Cerebellar cortex (tissue), 1 donor: ENCODE measurements at places on chromosomes 16 and 17.

DNA sequence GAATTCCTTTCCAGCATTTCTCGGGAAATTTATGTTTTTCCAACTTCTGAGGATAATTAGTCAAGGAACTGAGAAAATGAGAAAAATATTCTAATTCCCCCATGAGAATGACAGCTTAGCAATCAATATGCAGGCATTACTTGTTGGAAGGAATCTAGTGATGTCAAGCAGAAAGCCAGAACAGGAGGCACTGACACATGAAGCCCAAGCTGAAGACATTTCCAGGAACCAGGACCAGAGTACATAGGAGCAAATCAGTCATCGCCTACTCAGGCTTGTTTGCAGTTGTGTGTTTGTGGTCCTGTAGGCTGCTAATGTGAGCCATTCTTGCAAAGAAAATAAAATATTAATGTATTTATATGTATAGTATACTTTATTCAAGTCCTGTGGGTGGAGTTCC lies 89.7 kb downstream of the SALL1 start:
- DNase-seq = no peak

GRCh38 chr16:29831490-29831889 lies 11.2 kb downstream of the MVP start:
- peak; percentile 81 for DNase-seq

GRCh38 chr17:866568-867103 lies 84.5 kb downstream of the MRM3 start:
- no peak for DNase-seq

GRCh38 chr16:72072514-72073342 lies 9.7 kb downstream of the HPR start:
- DNase-seq = no peak

DNA sequence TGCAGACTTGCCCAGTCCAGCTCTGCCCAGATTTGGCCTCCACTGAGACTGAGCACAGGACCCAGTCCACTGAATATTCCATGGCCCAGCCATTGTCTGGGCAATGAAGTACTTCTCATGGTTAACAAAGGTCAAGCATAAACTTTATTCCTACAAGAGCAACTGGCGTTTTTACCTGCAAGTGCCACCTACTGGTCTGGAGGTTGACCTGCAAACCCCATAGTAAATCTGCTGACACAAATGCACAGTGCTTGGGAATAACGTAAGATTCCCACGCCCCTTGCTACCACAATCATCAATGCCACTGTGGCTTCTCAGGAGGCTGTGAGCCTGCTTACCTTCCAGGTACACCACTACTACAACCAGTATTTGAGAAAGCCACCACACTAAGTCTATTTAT lies 170.2 kb downstream of the CEP112 start:
- no peak for DNase-seq

- DNase-seq = no peak
These were observed 111.0 kb upstream of the TNRC6C start for GRCh38 chr17:77847221-77848085.

DNA sequence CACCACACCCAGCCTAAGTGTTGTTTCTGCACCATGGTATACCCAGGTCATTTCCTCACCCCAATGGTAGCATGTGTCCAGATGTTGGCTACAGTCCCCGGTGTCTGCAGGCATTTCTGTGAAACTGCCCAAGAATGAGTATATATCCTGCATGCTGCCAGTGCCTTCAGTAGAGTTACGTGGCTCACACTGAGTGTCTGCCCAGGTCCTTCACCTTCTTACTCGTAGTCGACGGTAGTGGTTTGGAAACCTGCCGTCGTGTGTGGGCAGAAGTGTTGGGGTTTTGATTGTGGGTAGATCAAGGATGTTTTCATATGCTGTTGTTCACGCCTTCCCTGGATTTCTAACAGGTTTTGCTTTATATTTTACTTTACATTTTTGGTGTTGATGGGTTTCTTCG lies 16.8 kb downstream of the TCF25 start:
- DNase-seq = no peak

GRCh38 chr16:55849536-55849935 lies 16.6 kb upstream of the CES1 start:
- no peak for DNase-seq

DNA sequence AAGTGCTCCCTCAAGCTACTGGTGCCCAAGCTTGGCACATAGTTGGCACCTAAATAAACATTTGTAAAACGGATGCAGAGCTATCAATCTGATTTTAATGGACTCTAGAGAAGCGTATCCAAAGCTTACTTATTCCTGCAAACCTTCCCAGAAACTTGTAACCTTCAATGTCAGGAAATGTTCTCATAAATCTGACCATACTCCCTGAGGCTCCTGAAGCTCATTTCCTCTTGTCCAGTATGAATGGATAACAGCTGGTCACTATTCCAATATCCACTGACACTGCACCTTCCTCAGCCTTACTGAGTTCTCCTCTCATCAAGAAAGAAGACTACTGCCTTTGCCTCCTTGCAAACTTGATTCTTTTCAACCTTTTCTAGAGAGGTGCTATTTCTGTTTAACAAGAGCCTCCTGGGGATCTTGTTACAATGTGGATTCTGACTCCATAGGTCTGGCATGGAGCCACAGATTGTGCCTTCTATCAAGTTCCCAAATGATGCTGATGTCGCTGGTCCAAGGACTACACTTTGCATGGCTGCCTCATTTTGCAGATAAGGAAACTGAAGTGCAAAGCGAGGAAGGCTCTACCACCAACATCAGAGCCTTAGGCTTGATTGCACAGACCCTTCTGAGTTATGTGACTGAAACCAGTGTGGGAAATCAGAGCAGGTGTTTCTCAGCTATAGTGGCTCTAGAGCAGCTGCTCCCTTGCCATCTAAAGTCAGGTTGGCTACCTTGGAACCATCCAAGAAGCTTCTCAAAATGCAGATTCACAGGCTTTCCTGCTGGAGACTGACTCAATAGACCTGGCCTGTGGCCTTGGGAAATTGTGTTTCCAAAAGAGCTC lies 377.8 kb downstream of the SOX9 start:
- no peak for DNase-seq

DNA sequence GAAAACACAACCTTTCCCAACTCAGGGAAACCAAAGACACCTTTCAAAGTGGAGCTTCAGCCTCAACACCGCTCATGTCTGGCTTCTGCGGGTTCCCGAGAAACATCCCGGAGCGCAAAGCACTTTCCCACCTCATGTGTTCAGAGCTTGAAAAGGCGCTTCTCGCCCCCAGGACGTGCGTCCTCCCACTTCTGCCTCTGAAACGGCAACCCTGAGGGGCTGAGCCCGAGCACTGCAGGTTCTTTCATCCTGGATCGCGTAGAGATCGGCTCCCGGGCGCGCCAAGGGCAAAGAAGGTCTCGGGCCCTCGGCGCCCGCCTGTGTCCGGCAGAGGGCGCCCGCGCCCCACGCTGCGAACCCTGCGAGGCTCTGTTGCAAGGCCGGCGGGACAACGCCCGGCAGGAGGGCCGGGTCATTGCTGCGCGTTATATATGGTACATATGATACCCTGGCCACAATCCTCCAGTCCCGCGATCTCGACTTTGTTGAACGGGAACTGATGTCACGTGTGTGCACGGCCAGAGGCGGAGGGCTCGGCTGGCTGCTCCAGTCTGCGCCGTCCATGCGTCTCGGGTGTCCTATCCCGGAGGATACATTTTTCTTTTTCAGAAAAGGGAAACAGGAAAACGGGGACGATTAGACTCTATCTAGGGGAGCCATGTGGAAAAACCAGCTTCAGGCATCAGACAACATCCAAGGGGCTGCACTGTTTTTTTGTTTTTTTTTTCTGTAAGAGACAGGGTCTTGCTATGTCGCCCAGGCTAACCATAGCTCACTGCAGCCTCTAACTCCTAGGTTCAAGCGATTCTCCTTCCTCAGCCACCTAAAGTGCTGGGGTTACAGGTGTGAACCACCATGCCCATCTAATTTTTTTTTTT lies 19.1 kb downstream of the COQ7 start:
- DNase-seq = peak; percentile 71

- DNase-seq = no peak
These were observed 175.4 kb downstream of the SEC14L1 start for GRCh38 chr17:77316191-77316641.
